NCI-H1694 (cell line): ENCODE measurements at places on chromosomes 7 and 10.

GRCh38 chr7:130356121-130356875 lies 11.7 kb downstream of the CPA5 start:
- DNase-seq, result no peak

DNA sequence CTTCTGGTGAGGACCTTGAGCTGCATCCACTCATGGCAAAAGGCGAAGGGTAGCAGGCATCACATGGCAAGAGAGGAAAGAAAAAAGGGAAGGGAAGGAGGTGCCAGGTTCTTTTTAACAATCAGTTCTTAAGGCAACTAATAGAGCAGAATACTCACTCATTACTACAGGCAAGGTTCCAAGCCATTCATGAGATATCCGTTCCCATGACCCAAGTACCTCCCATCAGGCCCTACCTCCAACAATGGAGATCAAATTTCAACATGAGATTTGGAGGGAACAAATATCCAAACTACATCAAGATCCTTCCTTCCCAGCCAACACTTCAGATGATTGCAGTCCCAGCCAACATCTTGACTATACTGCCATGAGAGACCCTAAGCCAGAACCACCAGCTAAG lies 38.9 kb upstream of the YAE1 start:
- DNase-seq, result no peak

GRCh38 chr10:25072786-25073185 lies 56.4 kb downstream of the THNSL1 start:
- no peak for DNase-seq

DNA sequence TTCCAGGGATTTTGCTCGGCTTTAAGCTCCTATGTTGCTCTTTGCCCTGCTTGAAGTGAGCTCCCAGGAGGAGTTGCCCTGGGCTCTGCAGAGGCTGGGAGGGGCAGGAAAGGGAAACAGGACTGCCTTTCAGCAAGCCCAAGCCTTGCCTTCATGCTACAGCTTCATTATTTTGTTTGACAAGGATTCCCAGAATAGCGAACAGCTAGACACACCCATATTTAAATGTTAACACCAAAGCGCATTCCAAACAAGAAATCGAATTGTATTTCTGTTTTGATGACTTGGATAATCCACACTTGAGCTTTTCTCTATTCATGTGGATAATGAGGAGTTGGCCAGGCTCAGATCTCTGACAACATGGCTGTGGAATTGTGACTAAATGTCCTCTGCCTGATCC lies 6.3 kb downstream of the KIAA1217 start:
- DNase-seq, result no peak

GRCh38 chr10:56095506-56096225 lies 265.4 kb downstream of the ZWINT start:
- no peak for DNase-seq

DNA sequence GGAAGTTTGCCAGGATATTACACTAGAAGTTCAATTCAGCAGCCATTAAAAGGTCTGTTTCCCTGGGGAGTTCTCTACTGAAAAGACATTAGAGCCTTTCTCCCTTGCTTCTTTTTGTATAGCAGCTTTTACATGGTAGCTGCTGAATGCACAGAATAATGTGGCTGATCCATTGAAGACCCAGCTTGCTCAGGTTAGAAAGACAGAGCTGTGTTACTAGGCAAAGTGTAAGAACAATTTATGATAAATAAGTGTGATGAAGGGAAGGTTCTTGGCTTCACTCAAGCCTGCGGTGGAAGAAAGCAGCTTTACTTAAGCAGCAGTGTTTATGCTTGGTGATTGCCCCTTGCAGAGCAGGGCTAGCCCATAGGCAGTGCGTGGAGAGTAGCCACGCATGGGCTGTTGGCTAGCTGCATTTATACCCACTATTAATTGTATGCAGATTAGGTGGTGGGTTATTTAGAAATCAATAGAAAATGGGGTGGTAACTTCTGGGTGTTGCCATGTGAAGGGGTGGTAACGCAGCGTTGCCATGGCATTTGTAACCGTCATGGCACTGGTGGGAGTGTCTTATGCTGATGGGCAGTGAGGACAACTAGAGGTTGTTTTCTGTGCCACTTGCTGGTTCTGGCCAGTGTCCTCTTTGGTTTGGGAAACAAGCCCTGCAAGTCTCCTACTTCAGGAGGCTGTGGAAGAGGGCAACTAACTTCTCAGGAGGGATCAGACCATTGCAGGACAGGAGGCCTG lies 942.9 kb downstream of the NRG3 start:
- DNase-seq, result no peak

DNA sequence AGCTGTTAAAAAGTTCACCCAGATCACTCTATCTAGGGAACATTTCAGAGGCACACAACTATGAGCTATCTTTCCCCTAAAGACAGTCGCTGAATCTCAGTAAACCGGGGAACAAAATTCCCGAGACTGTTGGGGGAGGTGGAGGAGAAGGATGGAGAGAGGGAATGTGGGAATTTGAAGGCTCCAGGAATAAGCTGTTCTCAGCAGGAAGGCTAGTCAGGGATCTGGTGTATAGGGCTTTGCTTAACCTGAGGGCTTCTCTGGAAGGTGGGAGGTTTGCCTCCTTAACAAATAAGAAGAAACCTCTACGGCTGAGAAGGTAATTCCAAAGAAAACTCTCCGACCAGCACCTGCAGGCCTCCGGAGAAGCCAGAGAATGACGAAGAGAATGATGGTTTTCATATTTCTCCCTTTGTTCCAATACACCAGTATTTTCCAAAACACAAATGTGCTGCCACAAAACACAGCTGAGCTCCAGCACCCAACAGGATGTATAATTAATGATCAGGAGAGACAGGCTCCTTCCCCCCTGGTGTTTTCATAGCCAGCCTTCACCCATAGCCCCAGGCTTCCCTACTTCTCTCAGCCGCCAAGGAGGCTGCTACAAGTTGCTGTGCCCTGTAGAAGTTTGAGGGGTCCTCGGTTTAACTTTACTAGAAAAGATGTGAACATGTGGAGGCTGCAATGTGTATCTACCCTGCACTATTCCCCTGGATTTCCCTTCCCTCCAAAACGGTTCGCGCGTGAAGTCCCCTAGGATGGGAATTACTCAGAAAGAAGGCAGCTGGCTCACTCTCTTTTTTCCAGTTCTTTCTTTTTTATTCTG lies 2.0 kb downstream of the KCNMA1 start:
- DNase-seq, result no peak

- no peak for DNase-seq
These were observed 15.1 kb upstream of the GET4 start for GRCh38 chr7:861222-861621.

- DNase-seq, result no peak
These were observed 241.0 kb upstream of the PRSS1 start for GRCh38 chr7:142508251-142508650.

GRCh38 chr10:104085801-104086400 lies at the start of gene COL17A1:
COL17A1 (minus strand) TSS chr10:104085880; CDS start chr10:104080673, 5,207 bp downstream.
- no peak for DNase-seq

GRCh38 chr7:128219636-128220035 lies 21.4 kb upstream of the LEP start:
- no peak for DNase-seq

- no peak for DNase-seq
These were observed 17.8 kb downstream of the CXCL12 start for GRCh38 chr10:44366941-44367630.

DNA sequence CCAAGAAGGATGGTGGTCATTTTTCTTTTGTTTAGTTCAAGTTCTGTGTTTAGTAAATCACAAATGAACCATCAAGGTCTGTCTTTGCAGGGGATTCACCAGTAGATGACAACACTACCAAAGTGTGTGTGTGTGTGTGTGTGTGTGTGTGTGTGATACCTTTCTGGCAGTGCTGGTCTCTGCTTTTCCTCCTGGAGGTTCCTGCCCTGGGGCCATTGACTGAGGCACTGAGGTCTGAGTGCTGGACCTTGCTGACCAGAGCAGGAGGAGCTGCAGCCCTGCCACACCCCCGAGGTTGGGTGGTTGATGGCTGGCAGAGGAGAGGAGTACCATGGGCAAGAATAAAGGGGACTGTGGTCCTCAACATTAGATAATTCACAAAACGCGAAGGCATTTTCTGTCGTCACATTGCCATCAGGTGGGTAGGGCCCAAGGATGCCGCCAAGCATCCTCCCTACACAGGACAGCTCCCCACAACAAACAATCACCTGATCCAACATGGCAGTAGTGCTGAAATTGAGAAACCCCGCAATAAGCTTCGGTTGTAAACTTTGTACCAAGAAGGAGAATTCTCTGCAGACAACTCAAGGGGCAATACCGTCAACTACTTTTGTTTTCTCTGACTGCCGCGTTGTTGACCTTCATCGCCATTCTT lies 49.5 kb upstream of the PRSS58 start:
- DNase-seq, result no peak

DNA sequence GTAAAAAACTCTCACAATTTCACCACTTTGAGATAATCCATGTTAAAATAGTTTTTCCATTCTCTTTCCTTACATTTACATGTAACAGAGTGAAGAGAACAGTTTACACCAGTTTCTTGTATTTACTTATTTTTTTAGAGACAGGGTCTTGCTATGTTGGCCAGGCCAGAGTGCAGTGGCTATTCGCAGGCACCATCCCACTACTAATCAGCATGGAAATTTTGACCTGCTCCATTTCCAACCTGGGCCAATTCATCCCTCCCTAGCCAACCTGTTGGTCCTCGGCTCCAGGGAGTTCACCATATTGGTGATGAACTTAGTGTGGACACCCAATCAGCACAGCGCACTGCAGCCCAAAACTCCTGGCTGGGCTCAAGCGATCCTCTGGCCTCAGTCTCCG lies 74.1 kb downstream of the LYZL2 start:
- no peak for DNase-seq

DNA sequence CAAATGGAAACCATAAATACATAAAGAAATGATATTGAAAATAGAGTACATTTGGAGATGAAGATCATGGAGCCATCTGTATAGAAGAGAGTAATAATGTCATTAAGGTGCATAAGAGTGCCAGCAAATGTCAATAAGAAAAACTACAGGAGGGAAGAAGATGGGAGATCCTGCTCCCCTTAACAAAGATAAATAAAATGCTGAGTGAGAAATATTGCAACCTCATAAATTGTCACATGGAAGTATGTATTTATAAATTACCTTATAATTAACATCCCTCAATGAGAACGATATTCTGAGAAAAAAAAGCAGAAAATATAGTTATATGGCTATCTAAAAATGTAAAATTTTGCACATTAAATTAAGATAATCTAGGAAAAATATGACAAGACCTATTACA lies 155.2 kb upstream of the PRSS1 start:
- DNase-seq, result no peak

DNA sequence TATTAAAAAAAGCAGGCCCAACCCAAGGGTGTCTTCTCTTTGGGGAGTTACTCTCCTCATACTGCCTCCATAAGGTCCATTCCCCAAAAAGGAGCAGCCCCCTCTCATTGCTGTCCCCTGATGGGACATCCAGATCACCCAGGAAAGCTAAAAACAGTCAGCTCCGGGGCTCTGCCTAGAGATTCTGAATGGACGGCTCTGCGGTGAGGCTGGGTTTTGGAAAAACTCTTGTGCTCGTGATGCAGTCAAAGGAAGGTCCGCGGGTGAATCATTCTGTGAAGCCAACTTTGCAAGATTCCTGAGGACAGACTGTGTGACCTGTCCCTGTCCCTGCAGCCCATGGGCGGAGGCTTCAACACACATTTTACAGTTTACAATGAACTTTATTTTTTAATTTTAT lies 351.5 kb downstream of the TYW1 start:
- DNase-seq, result no peak

DNA sequence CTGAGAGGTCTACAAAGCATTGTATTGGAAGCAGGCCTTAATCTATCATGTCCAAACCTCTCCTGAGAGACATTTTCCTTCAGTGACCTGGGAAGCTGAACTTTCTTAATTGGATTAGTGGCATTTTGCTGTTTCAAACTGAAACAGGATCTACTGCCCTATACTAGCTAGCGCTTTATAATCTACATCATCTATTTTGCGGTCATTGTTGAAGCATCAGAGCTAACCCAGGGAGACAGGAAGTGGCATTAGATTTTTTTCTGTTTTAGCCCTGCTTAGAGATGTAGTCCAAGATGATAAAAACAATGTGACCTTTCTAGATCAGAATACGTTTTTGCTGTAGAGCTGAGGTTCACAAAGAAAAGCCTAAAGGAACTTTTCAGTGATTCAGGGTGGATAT lies 147.4 kb upstream of the AGR3 start:
- DNase-seq, result no peak

- no peak for DNase-seq
These were observed 1.3 kb downstream of the PFKFB3 start for GRCh38 chr10:6204063-6204340.

DNA sequence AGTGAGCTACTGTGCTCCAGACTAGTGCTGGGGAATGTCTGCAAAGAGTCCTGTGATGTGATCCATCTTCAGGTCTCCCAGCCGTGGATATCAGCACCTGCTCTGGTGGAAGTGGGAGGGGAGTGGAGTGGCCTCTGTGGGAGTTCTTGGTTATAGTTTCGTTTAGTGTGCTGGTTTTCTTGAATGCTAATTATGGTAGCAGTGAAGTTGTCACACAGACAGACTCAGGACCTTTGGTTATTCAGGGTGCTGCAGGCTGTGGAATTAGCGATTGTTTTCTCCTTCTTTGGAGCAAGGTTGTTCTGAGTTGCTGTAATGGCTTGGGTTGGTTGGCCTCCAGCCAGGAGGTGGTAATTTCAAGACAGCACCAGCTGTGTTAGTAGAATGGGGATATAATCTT lies 132.7 kb upstream of the HGF start:
- no peak for DNase-seq

DNA sequence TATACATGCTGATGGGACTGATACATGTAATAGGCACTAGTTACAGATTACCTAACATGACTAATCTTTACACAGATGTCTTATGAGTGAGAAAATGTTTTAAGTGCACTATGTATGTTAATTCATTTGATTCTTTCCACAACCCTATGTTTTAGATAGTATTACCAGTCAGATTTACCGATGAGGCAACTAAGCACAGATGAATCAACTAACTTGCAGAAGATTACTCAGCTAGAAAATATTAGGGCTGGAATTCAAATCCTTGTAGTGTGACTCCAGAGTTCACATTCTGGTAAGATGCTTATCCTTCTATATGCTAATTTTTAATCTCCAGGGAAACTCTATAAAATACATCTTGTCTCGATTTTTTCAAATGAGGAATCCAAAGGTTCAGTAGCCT lies 964.9 kb downstream of the REEP3 start:
- DNase-seq, result no peak

DNA sequence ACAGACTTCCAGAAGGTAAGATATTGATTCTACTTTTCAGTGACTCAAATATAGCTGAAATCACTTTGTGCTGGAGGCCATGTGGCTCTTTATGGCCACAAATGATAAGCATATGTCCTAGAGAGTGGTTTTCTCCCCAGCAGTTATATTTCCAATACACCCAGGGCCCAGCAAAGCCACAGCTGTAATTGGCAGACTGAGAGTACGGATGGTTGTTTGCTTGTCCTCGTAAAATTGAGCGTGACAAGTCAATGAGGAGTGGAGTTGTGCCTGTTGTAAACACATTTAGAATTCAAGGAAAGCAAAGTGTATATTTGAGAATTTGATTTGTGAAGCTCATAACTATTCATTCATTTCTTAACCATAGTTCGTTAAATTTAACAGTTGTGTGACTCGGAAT lies 201.8 kb downstream of the LHFPL3 start:
- peak; percentile 16 for DNase-seq
